Tibial nerve (tissue), 4 donors: ENCODE measurements at places on chromosomes 3 and 15.

DNA sequence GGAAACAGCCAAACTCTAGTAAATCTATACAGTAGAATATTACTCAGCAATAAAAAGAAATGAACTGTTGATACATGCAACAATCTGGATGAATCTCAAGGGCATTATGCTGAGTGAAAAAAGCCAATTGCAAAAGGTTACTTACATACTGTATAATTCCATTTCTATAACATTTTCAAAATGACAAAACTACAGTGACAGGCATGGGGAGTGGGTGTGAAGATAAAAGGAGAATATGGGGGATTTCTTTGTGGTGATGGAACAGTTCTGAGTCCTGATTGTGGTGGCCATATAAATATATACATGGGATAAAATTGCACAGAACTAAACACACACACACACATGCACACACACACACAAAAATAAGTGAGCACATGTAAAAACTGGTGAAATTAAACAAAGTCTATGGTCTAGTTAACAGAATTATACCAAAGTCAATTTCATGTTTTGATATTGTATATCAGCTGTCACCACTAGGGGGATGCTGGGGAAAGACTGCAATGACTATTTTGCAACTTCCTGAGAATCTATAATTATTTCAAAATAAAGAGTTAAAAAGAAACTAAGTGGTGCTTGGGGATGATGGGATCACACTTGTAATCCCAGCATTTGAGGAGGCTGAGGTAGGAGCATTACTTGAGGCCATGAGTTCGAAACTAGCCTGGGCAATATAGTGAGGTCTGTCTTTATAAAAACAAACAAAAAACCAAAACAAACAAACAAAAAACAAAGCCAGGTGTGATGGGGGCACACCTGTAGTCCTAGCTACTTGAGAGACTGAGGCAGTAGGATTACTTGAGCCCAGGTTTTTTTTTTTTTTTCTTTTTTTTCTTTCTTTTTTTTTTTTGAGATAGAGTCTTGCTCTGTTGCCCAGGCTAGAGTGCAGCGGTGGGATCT, 66.0 kb downstream of the SPTSSB start:
- H3K27me3 ChIP-seq = no peaks in the 10 kb centered on the region
- DNase-seq = no peak
- H3K36me3 ChIP-seq = no peaks in the 10 kb centered on the region
- H3K4me1 ChIP-seq = no peaks in the 10 kb centered on the region

DNA sequence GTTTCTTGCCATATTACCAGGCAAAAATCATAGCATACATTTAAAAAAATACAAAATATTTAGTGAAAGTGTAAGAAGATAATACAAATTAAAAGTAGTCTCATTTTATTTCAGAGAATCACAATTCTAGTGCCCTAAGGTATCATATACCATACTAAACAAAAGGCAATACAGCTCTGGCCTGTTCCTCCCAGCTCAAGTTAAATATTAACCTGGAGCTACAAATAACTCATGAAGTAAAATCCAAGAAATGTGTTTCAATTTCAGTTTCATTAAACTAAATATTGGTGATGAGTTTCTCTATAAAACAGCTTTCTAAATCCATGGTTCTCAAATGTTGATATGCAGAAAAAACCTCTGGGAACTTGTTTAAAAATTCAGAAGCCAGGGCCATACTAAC, 67.7 kb downstream of the INO80 start:
- no peaks in the 10 kb centered on the region for H3K27me3 ChIP-seq
- no peaks in the 10 kb centered on the region for H3K4me1 ChIP-seq
- H3K36me3 ChIP-seq = peaks cover 21% of the 10 kb centered on the region
- no peak overlapping the region for H3K4me3 ChIP-seq

DNA sequence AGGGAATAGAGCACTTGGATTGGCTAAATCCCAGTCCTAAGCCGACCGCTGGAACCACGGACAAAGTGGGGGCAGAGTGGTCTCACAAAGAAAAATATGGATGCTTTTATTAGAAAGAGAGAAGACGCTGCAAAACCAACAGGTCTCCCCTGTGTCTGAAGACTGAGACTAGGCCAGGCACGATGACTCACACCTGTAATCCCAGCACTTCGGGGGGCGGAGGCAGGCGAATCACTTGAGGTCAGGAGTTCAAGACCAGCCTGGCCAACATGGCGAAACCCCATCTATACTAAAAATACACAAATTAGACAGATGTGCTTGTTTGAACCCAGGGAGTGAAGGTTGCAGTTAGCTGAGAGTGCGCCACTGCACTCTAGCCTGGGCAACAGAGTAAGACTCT, 61.8 kb downstream of the ZDHHC19 start:
- DNase-seq = no peak
- H3K27me3 ChIP-seq = no peaks in the 10 kb centered on the region
- no peaks in the 10 kb centered on the region for H3K36me3 ChIP-seq
- H3K4me1 ChIP-seq = no peaks in the 10 kb centered on the region

DNA sequence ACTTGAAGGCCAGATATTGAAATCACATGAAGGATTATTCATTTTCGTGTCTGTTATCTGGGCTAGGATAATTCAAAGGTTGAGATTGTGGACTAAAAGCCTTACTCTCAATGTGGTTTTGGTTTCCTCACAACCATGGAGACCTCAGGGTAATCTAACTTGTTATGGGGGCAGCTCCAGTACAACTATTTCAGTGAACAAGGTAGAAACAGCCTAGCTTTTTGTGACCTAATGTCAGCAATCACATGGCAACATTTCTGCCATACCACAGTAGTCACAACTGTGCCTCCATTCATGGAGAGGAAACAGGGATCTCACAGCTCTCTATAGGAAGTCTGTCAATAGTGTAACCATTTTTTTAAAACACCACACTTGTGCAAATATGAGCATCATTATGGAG, 62.4 kb upstream of the RARB start:
- DNase-seq = no peak
- H3K27me3 ChIP-seq = no peaks in the 10 kb centered on the region
- H3K27ac ChIP-seq = no peak overlapping the region
- no peaks in the 10 kb centered on the region for H3K36me3 ChIP-seq
- H3K4me1 ChIP-seq = no peaks in the 10 kb centered on the region

DNA sequence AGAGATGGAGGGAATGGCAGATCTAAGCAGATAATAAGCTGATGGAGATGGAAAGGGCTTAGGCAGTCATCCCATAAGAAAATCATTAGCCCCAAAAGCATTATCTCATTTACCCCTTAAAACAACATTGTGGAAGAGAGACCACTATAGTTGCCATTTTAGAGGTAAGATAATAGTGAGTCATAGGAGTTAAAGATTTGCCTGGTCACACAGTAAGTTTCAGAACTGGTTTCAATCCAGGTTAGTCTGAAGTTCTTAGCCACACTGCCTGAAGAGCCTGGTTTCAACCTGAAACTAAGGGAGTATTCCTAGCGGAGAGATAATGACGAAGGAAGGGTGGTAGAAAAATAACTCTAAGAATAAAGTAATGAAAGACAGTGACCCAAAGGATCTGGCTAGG, 13.0 kb upstream of the UBR1 start:
- H3K27ac ChIP-seq = no peak overlapping the region
- H3K27me3 ChIP-seq = no peaks in the 10 kb centered on the region
- no peak for DNase-seq
- H3K4me3 ChIP-seq = no peak overlapping the region
- no peaks in the 10 kb centered on the region for H3K4me1 ChIP-seq

DNA sequence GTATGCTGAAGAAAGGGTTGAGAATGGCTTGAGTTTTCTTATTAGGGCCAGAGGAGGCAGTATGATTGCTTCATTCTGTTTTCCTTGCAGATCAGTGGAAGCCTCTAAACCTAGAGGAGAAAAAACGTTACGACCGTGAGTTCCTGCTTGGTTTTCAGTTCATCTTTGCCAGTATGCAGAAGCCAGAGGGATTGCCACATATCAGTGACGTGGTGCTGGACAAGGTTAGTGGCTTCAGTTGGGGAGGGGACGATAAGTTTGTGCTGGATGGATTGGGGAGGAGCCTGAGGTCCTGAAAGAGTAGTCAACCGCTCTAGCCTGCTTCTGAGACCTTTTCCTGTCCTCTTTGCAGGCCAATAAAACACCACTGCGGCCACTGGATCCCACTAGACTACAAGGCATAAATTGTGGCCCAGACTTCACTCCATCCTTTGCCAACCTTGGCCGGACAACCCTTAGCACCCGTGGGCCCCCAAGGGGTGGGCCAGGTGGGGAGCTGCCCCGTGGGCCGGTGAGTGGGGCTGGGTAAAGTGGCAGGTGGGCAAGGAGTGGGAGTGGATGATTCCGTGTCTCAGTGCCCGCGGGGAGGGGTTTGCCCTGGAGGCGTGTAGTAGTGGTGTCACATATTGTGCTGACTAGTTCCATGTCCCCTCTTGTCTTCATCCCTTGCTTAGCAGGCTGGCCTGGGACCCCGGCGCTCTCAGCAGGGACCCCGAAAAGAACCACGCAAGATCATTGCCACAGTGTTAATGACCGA, 8.5 kb downstream of the EIF4G1 start:
- peaks cover 60% of the 10 kb centered on the region for H3K36me3 ChIP-seq
- peaks cover 26% of the 10 kb centered on the region for H3K4me1 ChIP-seq
- no peaks in the 10 kb centered on the region for H3K27me3 ChIP-seq
- H3K27ac ChIP-seq = no peak overlapping the region
- DNase-seq = peak; percentile 70
